ENCODE measurements at places on chromosomes 5 and 9. TPM values are rescaled to one million over a fixed set of nuclear protein-coding genes. Genes with fewer than 3 reads are reported as not detected.

GRCh38 chr9:91503673-91504081, 80.0 kb upstream of the NFIL3 start:
- no peak for DNase-seq

- no peak for DNase-seq
Observed at GRCh38 chr9:69546265-69546664, 125.9 kb downstream of the APBA1 start.

DNA sequence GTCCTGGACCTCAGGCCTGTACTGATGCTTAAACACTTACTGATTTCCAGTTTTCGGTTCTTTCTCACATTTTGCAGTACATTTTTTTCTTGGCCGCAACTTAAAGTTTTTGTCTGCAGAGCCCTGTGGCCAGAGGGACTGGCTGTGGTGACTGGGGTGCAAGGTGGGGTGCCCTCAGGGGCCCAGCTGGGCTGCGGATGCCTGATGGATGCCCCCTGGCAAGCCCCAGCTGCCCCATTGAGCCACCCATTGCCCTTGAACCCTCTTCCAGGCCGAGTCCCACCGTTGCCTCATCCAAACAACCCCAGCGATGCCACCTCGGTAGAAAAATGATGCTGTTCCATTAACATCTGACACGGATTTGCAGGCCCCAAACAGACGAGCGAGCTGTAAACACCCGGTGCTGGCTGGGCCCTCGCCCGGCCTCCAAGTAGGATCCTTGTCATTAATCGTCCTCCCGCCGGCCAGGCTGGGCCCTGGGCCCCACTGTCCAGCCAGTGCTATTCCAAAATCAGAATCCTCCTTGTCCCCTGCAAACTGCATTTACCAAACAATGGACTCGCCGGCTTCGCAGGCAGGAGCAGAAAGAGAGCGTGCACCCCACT, 107.9 kb downstream of the PHF2 start:
- DNase-seq, result no peak

DNA sequence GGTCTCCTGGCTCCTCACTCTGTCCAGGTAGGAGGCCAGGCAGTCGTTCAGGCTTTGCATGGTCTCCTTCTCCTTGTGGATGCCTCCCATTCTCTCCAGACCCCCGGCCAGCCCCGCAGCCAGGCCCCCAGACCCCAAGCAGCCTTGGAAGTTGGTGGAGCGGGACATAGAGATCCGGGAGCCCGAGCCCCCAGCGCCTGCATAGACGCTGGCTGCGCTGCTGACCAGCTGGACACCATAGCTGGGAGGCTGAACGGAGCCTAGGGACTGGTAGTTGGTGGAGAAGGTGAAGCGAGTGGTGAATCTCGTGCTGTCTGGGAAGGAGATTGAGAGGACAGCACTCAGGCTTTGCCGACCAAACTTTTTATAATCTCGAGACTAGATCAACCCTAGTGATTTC, 35.9 kb downstream of the FOXI1 start:
- DNase-seq, result no peak

MCTP1 gene
- not detected for total RNA-seq

- no peak for DNase-seq
Observed at GRCh38 chr5:179733772-179734126, 1.1 kb downstream of the MAML1 start.

GRCh38 chr5:147629196-147629595, 119.3 kb upstream of the DPYSL3 start:
- no peak for DNase-seq

DNA sequence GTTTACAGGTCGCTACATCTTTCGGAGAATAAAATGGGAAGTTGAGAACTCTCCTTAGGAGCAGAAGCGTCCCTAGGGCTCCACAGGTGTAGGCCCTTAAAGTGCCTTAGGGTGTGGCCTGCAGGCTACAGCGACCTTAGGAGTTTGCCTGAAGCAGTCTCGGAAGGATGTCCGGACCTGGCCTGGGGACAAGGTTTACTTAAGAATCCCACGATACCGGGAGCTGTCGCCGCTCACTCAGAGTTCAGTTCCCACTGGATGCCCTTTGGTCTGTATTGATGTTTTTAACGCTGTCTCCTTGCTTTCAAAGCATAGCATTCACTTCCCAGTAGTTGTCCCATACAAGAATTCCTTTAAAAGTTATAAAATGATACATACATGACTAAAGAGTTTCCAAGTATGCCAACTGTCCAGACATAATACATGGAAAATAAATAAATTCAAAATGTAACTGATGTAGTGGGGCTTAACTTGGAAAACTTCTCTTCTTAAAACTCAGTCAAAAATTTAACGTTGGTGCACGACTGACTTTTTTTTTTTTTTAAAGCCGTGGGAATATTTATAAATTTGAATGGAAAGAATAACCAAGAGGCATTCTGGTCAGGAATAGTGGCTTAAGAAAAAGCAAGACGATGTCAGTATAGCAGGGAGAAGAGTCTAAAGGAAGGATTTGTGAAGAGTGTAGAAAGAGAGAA, 848 bp downstream of the RAD50 start:
- DNase-seq, result peak; percentile 46

- peak; percentile 74 for DNase-seq
Observed at GRCh38 chr9:99093492-99093791, 11.5 kb upstream of the TGFBR1 start.

DNA sequence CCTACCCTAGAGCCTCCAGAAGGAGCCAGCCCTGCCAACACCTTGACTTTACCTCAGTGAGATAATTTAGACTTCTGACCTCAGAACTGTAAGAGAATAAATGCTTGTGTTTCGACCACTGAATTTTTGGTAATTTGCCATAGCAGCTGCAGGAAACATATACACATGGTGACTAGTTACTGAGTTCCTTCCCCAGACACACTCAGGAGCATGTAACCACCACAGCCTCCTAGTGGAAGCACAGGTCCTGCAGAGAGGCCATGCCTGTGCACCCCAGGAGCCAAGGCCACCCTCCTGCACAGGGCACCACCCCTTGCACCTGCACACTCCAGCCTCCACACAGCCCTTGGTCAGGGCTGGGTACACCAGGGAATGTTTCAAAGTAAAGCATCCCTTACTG, 7.6 kb upstream of the CAMSAP1 start:
- no peak for DNase-seq

ZNF879 gene
- total RNA-seq, result 2.4 TPM

DNA sequence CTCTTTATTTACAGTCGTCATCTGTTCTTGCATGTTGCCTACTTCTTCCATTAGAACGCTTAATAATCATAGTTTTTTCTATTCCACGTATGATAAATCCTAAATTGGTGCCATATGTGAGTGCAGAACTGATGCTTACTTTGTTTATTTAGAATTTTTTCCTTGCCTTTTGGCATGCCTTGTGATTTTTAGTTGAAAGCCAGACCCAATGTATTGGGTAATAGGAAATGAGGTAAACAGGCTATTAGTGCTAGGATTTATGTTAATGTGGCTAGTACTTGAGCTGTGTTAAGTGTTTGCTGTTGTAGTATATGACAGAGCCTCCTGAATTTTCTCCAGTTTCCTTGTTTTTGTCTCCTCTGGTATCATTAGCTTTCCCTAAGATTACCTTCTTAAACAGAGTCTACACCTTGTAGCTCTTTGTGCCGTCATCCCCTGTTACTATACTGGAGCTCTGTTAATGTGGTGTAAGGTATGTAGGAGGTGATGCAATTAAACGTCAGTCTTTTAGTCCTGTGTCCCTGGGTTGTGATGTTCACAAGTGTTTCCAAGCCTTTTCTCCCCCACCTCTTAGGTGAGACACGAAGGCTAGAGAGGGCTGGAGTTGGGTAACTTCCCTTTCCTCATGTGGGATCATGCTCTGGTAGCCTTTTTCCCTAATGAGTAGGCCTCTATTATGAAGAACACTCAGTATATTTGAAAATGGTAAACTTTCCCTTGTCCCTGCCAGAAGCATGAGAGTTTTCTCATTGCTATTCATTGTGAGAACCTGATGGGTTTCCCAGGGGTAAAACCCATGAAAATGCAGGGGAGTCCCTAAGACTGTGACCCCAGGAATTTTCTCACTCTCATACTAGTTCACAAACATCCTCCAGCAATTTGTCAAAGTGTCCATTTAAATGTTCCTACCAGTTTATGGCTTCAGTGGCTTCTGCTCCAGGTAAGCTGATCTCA, 21.2 kb downstream of the SPATA31D3 start:
- DNase-seq, result no peak

- DNase-seq, result no peak
Observed at GRCh38 chr9:35110327-35110761, 5.3 kb downstream of the ATOSB start.

IFNA21 gene
- total RNA-seq, result not detected

- no peak for DNase-seq
Observed at GRCh38 chr5:94910721-94911120, 292.3 kb downstream of the SLF1 start.

GLIPR2 gene
- total RNA-seq, result 25.8 TPM

ZFP2 gene
- total RNA-seq, result 0.27 TPM

- DNase-seq, result peak; percentile 44
Observed at GRCh38 chr5:151125421-151125820, 32.2 kb downstream of the ANXA6 start.

DNA sequence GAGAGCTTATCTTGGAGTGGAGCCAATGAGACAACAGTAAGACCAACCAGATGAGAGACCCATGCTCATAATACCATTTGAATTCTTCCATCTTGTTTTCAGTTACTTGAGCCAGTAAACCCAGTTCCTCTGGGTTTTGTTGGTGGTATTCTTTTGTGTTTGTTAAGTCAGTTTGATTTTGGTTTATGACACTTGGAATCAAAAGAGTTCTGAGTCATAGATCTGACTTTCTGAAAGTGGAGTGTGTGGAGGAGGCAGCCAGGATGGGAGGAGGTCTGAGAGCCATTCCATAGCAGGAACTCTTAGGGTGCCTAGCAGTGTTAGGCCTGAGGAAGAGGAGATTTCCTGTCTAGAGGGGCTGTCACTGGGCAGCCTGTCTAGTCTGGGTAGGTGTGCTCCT, 24.6 kb upstream of the PANK3 start:
- DNase-seq, result no peak

GNE gene
- 20.5 TPM for total RNA-seq

DNA sequence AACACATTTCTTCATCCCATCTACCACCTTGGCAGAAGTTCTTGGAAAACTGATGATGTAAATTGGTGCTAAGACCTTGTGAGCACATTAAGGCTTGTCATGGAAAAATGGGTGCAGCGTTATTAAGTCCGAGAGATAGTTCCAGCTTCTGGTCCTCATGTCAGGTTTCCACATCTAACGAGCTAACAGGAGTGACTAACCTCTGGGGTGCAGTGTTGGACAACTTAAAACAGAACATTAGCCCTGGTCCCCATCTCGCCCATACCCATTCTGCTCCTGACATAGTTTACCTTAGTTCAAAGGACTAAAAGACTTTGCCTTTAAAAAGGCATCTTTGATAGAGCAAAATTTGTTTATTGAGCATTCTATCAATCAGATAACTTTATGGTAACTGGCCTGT, 128.0 kb downstream of the SLC1A3 start:
- no peak for DNase-seq

PCDHA6 gene
- not detected for total RNA-seq

GRCh38 chr9:37668116-37668601, 17.4 kb downstream of the FRMPD1 start:
- DNase-seq, result no peak

DNA sequence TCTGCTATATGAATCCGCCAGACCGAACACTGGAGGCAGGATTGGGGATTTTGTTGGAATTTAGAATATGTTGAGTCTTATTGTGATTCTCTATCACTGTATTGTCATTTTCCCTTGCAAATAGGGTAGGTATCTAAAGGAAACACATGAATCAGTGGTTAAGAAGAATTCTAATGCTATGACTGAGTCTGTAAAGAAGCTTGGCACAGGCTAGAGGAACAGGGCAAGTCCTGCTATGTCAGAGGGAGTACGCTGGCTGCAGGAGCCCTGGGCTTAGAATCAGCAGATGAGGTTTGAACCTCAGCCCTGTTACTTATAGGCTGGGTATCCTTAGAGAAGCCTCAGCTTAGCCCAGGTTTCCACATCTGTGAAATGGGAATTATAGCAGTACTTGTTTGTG, 198.1 kb downstream of the NR3C1 start:
- DNase-seq, result no peak
